ENCODE measurements at places on chromosomes 1 and 21. TPM values are rescaled to one million over a fixed set of nuclear protein-coding genes. Genes with fewer than 3 reads are reported as not detected.

DNA sequence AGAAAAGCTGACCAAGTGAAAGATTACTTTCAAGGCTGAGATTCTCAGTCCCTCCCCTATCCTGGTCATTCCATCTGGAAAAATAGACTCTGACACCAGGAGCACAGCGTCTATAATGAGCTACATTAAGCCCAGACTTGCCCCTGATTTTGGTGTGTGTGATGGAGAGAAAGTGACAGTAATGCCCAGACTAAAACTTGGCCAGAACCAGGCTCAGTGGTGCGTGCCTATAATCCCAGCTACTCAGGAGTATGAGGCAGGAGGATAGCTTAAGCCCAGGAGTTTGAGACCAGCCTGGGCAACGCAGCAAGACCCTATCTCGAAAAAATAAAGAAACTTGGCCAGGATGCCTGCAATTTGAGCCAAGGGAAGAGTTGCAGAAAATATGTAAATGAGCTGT is 15.9 kb downstream of the PLEKHA6 start:
- H3K4me3 ChIP-seq, result no peak overlapping the region
- H3K36me3 ChIP-seq, result no peaks in the 10 kb centered on the region
- no peak for DNase-seq

GRCh38 chr1:33425900-33426299 is 5.0 kb downstream of the PHC2 start:
- H3K4me3 ChIP-seq, result no peak overlapping the region
- no peak overlapping the region for H3K27ac ChIP-seq
- H3K36me3 ChIP-seq, result no peaks in the 10 kb centered on the region
- peaks cover 11% of the 10 kb centered on the region for H3K4me1 ChIP-seq
- H3K27me3 ChIP-seq, result peaks cover 11% of the 10 kb centered on the region

GRCh38 chr1:201469645-201470074 is 672 bp upstream of the PHLDA3 start:
- no peak overlapping the region for H3K27ac ChIP-seq
- H3K27me3 ChIP-seq, result peaks cover 34% of the 10 kb centered on the region
- peak overlapping the region; percentile 64 for H3K4me3 ChIP-seq
- DNase-seq, result no peak

DNA sequence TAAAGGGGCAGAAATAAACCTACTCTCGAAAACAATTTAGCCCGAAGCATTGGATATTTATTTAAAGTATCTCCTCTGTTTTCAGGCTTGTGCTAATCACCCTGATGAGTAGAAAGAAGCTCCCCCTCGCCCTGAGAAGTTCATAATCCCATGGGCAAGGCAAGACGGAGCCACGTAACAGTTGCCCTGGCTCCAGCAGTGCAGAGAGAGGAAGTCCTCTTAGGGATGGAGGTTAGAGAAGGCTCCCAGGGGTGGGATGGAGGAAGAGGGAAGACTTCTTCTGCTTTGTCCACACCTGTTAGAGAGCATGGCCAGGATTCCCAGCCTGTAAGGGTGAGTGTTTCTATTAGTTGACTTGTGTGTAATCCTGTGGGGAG is 3.4 kb upstream of the GPR25 start:
- no peak for DNase-seq
- H3K4me3 ChIP-seq, result no peak overlapping the region
- no peaks in the 10 kb centered on the region for H3K36me3 ChIP-seq

DNA sequence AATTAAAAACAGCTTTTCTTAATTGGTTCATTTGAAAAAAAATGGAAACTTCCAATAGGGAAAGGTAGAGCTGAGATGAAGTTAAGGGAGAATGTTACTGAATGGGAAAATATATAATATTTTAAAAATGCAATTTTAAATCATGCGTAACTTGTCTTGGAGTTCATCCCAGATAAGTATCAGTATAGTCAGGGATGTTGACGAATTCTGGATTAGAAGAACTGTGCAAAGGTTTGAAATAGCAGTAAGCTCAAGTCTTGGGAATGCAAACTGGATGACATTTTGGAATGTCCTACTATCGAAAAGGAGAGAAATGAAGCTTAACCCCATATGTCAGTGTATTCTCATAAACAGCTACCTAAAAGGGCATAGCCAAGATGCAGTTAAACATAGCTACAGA is 4.0 kb upstream of the ST6GALNAC3 start:
- H3K4me3 ChIP-seq, result no peak overlapping the region
- peaks cover 3% of the 10 kb centered on the region for H3K4me1 ChIP-seq
- H3K27me3 ChIP-seq, result no peaks in the 10 kb centered on the region
- no peak for DNase-seq

Gene HLCS
- polyA plus RNA-seq, result 5.1 TPM

Gene KRTAP13-1
- polyA plus RNA-seq, result not detected

Gene DNAH14
- 8.4 TPM for polyA plus RNA-seq

Gene GBP1
- not detected for polyA plus RNA-seq

Data from H1 (cell line).